ENCODE measurements at places on chromosomes 6 and 20. TPM values are rescaled to one million over a fixed set of nuclear protein-coding genes. Genes with fewer than 3 reads are reported as not detected.
A peak's percentile ranks its signal among the peaks of the same experiment; 100 is the strongest.

The IRF4 gene
- total RNA-seq = not detected

The TENT5A gene
- 17.8 TPM for total RNA-seq

The SPATS1 gene
- not detected for total RNA-seq

The MEI4 gene
- total RNA-seq = 0.54 TPM

The LTB gene
- total RNA-seq = 0.52 TPM

The EYA4 gene
- 1.3 TPM for total RNA-seq

DNA sequence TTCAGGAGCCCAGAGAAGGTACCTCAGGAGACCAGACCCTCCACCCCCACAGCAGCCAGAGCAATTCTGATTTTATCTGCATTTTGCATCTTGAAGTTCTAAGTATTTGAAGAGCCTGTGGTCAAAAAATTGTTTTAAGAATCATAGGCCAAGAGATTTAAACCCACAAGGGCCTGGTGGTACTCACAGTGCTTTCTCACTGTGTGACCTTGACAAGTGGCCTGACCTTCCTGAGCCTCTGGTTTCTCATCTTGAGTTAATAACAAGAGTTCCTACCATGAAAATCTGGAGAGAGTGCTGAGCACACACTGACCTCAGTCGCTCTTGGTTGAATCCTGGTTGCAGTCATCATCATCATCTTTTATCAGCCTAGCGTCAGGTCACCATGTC is 45.4 kb upstream of the ID1 start:
- peaks cover 40% of the 10 kb centered on the region for H3K4me1 ChIP-seq
- H3K27ac ChIP-seq = peak overlapping the region; percentile 96
- peak; percentile 48 for DNase-seq
- H3K4me3 ChIP-seq = no peak overlapping the region

DNA sequence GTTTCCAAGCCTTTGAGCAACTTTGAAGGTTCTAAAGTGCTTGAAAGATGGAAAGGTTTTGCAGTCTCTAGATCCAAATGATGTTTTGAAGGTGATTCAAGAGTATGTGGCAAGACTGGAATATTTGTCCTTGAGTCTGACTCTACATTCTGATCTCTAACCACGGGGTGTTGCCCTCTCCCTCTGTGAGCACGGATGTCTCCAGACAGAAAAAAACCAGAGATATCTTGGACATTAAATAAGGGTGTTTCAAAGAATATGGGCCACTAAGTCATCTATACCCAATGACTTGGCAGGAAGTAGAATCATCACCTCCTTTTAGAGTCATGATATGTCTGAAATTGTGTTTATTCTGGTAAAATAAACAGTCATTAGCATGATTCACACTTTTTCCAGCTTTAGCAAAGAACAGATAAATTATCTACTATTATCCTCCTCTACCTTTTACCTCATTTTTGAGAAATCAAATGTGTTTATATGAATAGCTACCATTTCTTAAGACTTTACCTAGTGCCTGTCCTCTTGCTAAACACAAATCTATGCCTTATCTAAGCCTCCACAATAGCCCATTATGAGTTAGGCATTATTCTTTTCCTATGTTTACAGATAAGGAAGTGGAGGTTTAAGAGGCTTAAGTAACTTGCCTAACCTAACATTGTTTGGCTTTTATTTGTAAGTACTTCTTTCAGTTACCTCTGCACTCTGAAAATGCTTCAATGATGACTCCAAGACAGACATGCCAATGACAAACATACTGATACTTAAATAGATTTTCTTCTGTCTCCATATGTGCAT is 384.4 kb downstream of the BMP2 start:
- no peaks in the 10 kb centered on the region for H3K36me3 ChIP-seq
- H3K27ac ChIP-seq = no peak overlapping the region
- H3K27me3 ChIP-seq = no peaks in the 10 kb centered on the region
- H3K4me1 ChIP-seq = no peaks in the 10 kb centered on the region
- DNase-seq = peak; percentile 10
- no peak overlapping the region for H3K4me3 ChIP-seq

- DNase-seq = no peak
- no peaks in the 10 kb centered on the region for H3K4me1 ChIP-seq
- H3K27me3 ChIP-seq = no peaks in the 10 kb centered on the region
- no peak overlapping the region for H3K4me3 ChIP-seq
These were observed 246.8 kb upstream of the STXBP5 start for GRCh38 chr6:146957181-146958093.

DNA sequence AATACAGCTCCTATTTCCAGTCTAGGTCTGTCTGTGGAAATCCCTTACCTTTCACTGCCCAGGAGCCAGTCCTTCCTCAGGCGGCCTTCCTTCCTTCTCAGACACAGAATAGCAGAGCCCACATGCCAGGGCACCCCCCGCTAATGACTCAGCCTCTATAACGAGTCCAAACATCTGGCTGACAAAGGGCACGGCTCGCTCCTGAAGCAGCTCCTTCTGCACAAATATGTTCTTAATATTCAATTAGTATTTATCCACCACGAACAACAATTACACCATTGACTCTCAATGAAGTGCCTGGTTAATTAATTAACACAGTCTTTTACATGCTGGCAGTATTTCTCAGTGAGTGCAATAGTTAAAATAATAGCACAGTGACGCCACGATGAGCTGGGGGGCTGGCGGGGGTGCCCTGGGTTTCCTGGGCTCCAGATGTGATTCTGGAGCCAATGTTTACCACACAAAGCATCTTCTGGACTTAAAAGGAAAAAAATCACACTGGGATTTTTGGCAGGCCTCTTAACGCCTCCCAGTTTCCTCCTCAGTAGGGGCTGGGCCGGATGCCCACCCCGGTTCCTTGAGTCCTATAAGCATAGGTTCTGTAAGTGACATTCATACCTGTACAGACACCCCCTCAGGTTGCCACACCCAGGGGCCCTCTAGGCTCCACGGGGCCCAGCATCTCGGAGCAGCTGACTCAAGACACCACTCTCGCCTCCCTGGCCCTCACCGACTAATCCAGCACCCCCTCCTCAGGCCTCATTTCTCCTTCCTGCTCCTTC is 158.6 kb upstream of the MLN start:
- peaks cover 10% of the 10 kb centered on the region for H3K27me3 ChIP-seq
- H3K36me3 ChIP-seq = no peaks in the 10 kb centered on the region
- H3K27ac ChIP-seq = no peak overlapping the region
- no peak overlapping the region for H3K4me3 ChIP-seq
- H3K4me1 ChIP-seq = no peaks in the 10 kb centered on the region

DNA sequence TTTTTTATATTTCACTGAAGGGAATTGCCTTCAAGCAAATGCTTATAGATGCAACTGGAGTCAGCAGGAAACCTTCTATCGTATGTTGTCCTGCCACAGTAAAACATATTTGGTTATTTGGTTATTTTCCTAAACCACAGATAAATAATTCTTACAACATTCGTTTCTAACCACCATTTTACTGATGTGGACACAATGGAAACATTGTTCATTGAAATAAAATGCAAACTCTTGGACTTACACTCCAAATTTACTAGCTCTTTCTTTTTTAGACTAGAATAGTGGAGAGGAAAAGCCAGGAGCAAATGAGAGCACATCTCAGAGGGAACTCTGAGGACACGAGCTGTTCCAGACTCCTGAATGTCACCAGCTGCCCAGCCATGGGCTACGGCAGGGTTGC is 114.8 kb downstream of the RPS12 start:
- peaks cover 18% of the 10 kb centered on the region for H3K4me1 ChIP-seq
- H3K4me3 ChIP-seq = no peak overlapping the region
- DNase-seq = peak; percentile 27
- no peaks in the 10 kb centered on the region for H3K27me3 ChIP-seq

DNA sequence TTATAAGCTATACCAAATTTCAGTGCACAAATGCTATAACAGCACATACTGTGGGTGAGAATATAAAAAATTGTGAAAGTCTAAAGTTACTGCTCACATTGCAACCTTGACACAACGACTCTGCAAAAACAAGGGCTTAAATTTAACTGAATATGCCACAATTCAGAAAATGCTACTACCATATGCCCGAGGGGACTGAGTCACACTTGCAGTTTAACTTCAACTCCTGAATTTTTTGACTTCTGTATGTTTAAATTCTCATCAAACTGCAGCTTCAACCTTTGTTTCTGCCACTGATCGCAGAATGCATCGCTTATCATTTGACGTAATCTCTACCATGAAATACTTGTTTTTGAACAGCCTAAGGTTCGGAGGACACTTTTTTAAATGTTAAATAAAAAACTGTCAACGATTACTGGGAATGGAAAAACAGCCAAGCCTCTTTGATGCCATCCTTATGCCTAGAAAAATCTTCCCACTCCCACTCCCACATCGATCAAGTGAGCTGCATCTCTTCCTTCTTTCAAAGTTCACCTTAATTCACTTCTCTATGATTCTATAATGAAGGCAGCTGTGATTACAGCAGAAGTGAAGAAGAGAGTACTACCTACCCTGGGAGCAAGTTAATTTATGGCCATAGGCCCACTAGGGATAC is 136.5 kb downstream of the ATXN1 start:
- H3K27me3 ChIP-seq = no peaks in the 10 kb centered on the region
- no peak overlapping the region for H3K27ac ChIP-seq
- H3K4me1 ChIP-seq = peaks cover 4% of the 10 kb centered on the region
- no peak overlapping the region for H3K4me3 ChIP-seq

DNA sequence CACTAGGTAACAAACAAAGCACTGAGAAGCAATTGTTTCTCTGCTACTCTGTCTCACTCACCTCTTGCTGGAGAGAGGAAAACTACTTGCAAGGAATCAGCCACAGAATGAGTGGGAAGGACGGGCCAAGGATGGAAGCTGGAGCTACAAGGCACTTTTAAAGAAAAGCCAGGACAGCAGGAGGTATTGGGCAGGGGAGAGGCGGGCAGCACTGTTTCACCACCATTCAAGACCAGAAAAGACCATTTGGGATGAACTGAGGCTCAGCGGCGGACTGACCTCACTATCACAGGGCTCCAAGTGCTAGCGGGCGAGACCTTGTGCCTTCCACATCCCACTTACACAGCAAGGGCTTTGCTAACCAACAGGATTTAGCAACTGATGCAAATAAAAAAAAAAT is 137.4 kb downstream of the IPCEF1 start:
- peaks cover 2% of the 10 kb centered on the region for H3K27me3 ChIP-seq
- no peak for DNase-seq
- H3K27ac ChIP-seq = no peak overlapping the region
- no peaks in the 10 kb centered on the region for H3K36me3 ChIP-seq

- DNase-seq = no peak
- H3K27me3 ChIP-seq = no peaks in the 10 kb centered on the region
- no peak overlapping the region for H3K27ac ChIP-seq
- no peak overlapping the region for H3K4me3 ChIP-seq
These were observed 148.9 kb upstream of the PHACTR1 start for GRCh38 chr6:12567682-12568081.

- H3K4me3 ChIP-seq = no peak overlapping the region
- peaks cover 33% of the 10 kb centered on the region for H3K27me3 ChIP-seq
- H3K4me1 ChIP-seq = peaks cover 27% of the 10 kb centered on the region
These were observed 120.5 kb downstream of the RTN4IP1 start for GRCh38 chr6:106508834-106509233.
